ENCODE measurements at places on chromosomes 3 and 15.
A peak's percentile ranks its signal among the peaks of the same experiment; 100 is the strongest.

- DNase-seq = no peak
Measured at GRCh38 chr3:33377931-33378330, 62.3 kb downstream of the UBP1 start.

- peak; percentile 8 for DNase-seq
Measured at GRCh38 chr3:121883507-121883906, 10.7 kb upstream of the SLC15A2 start.

GRCh38 chr3:126433496-126434263, 39.0 kb downstream of the CFAP100 start:
- DNase-seq = no peak

DNA sequence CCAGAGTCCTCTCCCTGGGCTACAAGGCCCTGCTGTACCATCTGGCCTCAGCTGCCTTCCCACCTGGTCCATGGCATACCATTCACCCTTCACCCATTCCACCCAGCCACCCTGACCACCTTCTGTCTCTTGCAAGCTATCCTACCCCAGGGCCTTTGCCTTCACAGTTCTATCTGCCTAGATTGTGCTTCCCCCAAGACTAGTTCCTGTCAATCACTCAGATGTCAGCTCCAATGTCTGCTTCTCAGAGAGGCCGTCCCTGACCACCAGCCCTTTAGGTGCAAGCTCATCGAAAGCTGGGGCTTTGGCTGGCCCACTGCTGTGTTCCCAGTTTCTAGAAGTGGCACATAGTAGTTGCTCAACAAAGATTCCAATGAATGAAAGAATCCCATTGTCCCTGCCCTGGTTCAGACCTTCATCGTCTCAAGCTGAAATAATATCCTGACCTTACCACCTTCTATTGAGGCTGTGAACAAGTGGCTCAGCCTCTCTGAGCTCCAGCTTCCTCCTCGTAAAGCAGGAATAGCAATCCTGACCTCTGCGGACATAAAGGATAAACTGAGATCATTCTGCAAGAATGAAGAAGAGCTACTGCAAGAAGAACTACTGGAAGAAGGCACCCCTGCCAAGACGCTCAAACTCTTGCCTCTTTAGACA, 15.8 kb downstream of the EFCAB12 start:
- no peak for DNase-seq

- DNase-seq = peak; percentile 71
Measured at GRCh38 chr3:57169872-57170623, 4.9 kb upstream of the IL17RD start.

DNA sequence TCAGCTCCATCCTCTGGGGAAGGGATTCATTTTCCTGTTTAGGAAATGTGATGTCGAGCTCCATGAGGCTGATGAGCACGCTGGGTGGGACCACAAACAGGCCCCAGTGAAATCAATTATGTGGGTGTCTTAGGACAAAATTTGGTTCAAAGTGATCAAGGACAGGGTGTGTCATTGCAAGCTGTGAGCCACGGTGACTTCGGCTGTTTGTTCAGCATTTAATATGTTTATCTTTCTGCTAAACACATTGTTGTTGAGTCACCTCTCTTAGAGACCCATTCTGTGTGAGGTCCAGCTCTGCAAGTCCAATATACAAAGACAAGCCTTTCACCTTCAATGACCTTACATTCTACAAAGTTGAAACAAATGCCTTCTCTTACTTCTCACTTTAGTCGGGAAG, 41.3 kb downstream of the SSR3 start:
- no peak for DNase-seq

DNA sequence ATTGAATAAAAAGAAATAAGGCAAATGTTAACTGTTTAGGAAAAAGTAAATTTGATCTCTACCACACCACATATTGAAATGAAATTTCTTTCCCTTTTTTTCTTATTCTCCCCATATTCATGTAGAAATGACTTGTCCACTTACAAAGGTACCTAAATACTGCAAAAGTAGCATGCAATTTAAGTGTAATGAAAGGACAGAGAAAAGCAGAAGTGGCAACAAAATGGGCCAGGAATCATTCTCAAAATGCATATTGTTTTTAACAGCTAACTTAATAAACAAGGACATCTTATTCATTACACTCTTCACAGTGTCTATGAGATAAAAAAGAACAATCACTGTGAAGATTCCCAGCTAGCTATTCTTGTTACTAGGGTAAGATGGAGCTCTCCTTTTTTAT, 40.6 kb upstream of the FGF7 start:
- DNase-seq = no peak

- peak; percentile 20 for DNase-seq
Measured at GRCh38 chr15:67067930-67068551, 2.6 kb downstream of the SMAD3 start.

DNA sequence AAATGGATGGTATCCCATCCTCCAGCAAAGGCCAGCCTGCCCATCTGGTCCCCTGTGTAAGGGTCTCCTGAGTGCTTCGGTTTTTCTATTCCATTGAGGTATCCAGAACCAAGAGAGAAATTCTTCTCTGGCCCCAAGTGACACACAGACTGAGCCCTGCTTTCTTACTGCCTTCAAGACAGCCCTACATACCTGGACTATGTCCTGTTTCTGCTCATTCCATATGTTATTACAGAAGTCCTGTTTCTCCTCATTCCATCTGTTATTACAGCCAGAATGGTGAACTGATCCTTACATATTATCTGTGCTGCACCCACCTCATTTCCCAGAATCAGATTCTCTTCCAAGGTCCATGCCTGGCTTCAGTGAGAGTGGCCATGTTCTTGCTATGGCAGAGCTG, 115.2 kb downstream of the DCLK3 start:
- no peak for DNase-seq

GRCh38 chr3:8678751-8679150, 34.2 kb upstream of the SSUH2 start:
- no peak for DNase-seq

DNA sequence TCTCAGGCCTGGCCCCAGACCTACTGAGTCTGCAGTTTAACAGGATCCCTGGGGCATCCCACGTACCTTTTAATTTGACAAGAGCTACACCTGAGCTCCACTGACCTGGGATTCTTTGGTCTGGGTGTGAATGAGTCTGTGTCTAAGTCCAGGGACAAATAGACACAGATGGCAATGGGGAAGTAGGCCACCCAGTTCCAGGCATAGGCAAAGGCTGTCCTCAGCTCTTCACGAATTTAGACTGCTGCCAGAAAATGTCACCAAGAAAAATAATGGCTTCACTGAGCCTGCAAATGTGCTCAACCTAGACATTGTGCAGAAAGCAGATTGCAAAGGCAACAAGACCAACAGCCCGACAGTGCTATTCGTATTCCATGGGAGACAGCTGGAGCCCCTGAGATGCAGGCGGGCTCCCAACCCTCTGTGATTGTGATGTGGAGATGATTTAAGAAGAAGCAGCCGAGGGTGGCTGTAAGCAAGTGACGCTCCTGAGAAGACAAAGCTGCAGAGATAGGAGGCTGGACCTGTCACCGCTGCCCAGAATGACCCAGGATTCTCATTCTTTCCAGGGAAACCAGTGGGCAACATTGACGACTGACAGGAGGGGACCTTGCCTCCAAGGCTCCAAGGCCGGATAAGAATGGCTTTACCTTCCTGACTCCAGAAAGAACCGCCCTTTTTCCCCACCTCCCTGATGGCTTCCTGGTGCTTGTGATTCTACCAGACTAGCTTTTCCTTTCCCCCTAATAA, 39.8 kb upstream of the IREB2 start:
- DNase-seq = no peak

- DNase-seq = no peak
Measured at GRCh38 chr3:192207239-192207638, 520.1 kb downstream of the FGF12 start.
